Liver (tissue), 10 donors: ENCODE measurements at places on chromosomes 4 and X. TPM values are rescaled to one million over a fixed set of nuclear protein-coding genes. Genes with fewer than 3 reads are reported as not detected.

The TMEM255A gene
- polyA plus RNA-seq = 0.08 TPM

- no peak for DNase-seq
Measured at GRCh38 chr4:16082041-16082425, 1.8 kb downstream of the PROM1 start.

DNA sequence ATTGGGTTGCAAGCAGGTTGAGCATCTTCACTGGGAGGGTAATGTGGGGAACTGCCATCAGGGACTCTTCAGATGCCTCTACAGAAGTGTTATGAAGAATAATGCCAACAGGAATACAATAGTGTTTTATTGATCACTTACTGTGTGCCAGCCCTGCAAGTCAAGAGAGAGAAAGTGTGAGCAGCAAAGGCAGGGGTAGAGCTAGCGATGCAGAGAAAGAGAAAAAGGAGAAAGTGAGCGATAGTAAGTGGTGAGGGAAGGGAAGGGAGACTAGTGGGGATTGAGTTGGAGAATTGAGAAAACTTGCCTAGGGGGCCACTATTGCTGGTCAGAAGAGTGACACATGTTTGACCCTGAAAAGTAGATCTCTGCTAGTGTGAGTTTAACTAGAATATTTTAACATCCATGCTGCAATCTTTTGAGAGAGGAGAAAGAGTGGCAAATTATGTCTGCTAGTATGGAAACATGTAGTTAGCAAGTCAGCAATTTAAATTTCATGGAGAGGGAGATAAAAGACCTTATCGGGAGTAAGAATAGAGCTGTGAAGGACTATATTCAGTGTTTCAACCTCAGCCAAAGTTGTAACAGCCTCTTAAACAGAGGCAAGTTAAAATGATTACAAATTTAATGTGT lies 12.2 kb downstream of the AFF1 start:
- no peak for DNase-seq

- DNase-seq = no peak
Measured at GRCh38 chr4:112876316-112876715, 173.1 kb upstream of the ANK2 start.

DNA sequence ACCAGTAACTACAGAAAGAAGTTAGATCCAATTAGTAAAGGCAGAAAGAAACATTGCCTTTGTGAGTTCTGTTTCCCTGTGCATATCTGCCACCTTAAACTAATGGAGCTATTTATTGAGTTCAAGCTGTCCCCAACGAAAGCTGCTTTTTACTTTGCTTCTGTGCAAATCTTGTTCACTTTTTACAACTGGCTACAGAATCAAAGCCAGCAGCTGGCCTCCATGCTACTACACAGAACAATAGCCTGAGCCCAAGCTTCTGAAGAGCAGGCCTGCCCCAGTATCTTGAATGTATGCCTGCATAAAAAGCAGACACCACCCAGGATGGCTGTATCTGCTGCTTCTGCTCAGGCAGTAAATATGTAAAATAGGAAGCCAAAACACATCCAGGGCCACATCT lies 28.1 kb downstream of the ANK2 start:
- DNase-seq = no peak

- DNase-seq = no peak
Measured at GRCh38 chr4:90306810-90307209, 179.6 kb downstream of the CCSER1 start.

DNA sequence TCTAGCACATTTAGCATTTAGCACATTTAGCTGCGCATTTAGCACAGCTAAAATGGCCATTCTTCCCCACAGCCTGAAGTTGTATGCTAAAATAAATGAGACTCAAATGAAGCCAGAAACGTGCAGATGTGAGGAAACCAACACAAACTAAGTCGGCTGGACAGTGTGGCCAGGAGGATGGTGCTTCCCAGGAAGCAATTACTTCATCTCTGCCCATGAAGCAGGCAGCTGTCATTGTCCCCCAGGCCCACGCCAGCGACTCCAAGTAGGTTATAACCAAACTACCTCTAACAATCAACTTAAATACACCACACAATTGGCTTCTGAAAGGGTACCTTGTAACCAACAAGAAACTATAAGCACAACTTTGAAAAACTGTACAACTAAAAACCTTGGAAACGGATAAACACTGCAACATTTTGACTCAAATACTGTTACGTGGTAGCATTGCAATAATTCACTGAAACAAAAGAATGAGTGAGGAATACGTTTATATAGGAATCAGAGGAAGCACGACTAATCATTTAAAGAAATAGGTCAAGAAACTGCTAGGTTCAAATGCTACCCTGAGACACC lies 39.2 kb downstream of the AFAP1 start:
- no peak for DNase-seq

DNA sequence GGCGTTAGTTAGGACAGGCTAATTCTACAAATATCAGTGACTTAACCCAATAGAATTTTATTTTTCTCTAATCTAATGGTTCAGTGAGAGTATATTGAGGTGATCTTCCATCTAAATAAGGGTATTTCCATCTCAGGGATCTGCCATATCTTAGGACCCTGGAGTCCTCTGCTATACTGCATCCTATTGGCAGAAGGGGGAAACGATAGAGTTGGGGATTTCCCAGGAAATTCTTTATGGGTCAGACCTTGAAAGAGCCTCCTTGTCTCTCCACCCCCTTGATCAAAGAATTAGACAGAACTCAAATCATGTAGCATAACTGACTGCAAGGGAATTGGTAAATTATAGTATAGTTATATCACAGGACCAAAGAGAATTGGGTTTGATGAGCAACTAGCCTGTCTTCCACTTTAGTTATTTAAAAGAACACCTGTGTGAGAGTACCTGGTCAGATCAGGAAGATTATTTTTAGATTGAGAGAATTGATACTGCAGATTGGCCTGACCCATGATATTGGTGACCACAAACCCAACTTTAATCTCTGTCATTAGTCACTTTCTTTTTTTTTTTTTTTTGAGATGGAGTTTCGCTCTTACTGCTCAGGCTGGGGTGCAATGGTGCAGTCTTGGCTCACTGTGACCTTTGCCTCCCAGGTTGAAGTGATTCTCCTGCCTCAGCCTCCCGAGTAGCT lies 25.6 kb downstream of the SMARCA5 start:
- DNase-seq = no peak
